ENCODE measurements at places on chromosomes 12 and 14.

DNA sequence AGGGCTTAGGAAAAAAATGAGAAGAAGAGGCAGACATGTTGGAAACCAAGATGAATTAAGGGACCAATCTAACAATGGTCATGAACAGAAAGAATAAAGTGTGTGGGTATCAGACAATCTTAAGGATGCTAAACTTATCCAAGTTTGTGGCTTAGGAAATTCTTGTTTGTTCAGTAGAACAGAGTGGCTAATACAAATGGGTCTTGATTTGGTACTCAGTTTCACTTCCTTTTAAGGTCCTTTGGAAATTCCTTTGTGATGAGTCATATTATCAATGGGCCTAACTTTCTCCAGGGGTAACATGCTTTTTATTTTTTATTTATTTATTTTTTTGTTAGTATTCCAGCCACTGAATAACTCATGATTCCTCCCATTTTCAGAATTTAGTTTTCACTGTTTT is 1154.7 kb upstream of the FLRT2 start:
- no peak for DNase-seq

DNA sequence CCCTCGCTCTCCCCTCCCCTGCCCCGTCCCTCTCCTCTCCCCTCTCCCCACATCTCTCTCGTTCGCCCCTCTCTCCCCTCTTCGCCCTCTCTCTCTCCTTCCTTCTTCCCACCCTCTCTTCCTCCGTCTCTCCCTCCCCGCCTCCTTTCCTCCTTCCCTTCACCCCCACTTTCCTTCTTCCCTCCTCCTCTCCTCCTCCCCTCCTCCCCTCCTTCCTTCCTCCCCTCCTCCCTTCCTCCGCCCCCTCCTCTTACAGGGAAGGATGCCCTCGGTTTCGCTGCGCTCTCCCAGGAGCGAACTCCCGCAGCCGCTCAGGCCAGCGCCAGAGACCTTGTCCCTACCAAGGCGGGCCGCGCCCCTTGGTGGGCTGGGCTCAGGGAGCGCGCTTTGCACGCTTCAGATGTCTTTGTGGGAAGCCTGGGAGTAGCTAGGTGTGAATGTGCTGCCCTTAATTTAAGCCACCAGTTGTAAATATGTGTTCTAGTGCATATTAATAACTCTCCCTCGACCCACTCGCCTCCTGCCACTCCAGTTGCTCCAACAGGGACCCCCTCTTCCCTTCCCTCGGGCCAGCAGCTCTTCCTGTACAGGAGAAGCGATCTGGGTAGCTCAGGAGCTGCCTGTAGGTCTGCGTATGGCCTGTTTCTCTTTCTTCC is 13.3 kb upstream of the MAP3K9 start:
- peak; percentile 81 for DNase-seq

DNA sequence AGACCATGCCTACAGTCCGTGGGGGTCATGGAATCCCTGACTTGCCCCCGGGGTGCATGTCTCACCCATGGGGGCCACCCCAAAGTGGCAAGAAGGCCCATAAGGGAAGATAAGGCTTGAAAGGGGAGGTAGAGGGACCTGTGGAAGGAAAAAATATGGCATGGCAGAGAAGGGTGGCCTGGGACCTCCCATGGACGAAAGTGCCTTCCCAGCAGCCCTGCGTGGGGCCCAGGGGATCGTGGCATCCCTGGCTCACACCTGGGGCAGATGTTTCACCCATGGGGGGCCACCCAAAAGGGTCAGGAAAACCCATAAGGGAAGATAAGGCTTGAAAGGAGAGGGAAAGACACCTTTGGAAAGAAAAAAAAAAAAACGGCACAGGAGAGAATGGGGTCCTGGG is 264.6 kb downstream of the ALG10 start:
- DNase-seq, result no peak

DNA sequence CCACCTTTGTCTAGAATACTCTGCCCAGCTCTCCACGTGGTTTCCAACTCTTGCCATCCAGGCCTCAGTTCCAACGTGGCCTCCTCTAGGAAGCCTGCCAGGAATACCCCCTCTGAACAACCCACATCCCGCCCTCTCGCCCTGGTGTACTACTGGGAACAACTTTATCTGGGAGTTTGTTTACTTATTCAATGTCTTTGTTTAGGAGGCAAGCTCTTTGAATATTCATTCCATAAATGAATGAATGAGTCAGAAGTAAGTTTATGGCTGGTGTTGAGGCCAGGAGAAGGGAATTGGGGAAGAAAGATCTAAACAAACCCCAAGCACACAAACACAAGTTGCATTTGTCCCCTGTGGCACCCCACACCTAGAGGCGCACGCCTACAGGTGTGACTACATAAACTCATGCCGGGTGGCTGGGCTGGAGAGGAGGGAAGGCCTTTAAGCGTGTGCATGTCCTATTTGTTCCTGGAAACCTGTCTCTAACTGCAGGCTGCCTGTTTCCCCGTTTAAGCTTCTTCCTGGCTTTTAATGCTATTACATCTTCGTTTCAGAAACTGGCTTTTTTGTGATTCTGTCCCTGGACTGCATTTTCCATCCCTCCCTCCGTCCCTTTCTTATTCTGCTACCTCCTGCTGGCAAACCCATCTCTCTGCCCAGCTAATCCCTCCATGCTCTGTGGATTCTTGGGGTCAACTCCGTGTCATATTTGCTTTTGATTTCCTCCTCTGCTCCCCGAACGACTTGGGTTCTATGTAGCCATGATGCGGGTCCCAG is 57.9 kb downstream of the FZD10 start:
- no peak for DNase-seq
